Activated CD4-positive, alpha-beta T cell treated with anti-CD3 and anti-CD28 coated beads, Interleukin-2, amount 50 U/mL, for 16 hours (primary cell): ENCODE measurements at places on chromosomes 7 and 10.

- no peak for DNase-seq
Observed at GRCh38 chr10:110710621-110711020, 66.5 kb downstream of the RBM20 start.

- no peak for DNase-seq
Observed at GRCh38 chr7:75988568-75989499, 5.6 kb downstream of the TMEM120A start.

- DNase-seq: no peak
Observed at GRCh38 chr10:125709553-125710474, 9.7 kb upstream of the EDRF1 start.

- DNase-seq: no peak
Observed at GRCh38 chr10:84427903-84428650, 99.7 kb downstream of the CCSER2 start.
